ENCODE measurements at places on chromosomes 3 and 15. TPM values are rescaled to one million over a fixed set of nuclear protein-coding genes. Genes with fewer than 3 reads are reported as not detected.

Gene FOXB1
- polyA plus RNA-seq: not detected

DNA sequence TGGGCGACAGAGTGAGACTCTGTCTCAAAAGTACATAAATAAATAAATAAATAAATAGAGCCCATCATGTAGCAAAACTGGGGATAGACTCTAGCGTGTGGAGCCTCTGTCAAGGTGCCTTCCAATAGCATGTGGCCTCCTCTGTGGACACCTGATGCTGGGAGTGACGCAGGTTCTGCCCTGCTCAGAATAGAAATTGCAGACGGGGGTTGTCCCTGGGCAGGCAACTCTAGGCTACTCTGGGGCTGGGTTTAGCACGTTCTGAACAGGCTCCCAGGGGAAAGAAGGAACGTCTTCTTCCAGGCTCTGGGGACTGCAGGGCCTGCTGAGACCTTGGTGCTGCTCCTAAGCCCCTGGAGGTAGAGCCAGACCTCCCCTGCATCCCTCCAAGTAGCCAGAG, 65.3 kb downstream of the EPHB3 start:
- no peak for DNase-seq

DNA sequence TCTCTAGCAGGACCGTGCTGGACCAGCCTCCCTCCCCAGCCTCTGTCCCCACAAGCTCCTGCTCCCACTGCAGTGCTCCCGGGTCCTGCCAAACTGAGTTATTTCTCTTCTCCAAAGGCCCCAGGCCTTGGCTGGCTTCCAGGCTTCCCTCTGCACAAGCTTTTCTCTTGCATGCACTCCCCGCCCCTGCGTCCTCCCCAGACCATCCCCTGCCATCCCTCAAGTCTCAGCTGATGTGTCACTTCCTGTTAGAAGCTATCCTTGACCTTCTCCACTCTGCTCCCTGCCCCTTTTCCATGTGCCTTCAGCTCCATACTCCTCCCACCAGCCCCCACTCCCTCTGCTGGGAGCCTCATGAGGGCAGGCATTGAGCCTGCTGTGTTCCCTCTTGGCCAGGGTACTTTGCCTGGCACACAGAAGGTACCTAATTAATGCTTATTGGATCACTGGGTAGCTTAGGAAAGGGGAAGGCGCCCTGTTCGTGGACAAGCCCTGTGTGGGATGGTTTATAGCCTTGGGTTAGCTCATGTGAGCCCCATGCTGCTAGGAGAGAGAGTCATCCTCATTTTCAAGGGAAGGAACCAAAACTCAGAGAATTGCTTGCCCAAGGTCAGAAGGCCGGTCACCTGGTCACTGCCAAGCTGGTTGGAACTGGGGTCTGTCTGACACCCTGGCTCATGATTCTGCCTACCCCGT, 56.4 kb downstream of the FEM1B start:
- DNase-seq: no peak

- DNase-seq: no peak
Observed at GRCh38 chr3:109985943-109986555, 648.7 kb upstream of the DPPA4 start.

DNA sequence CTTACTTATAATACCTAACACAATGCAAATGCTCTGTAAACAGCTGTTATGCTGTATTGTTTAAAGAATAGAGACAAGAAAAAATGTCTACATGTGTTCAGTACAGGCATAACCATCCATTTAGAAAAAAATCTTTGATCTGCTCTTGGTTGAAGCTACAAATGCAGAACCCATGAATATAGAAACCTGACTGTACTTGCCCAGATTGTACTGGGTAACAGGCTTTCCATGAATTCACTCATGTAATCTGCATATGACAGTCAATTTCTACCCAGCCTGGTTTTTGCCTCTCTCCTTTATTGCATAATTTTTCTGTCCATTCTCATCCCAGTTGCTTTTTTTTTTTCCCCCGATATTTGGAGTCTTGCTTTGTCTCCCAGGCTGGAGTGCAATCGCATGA, 62.6 kb upstream of the ETV5 start:
- DNase-seq: no peak

Gene SLC24A5
- not detected for polyA plus RNA-seq

DNA sequence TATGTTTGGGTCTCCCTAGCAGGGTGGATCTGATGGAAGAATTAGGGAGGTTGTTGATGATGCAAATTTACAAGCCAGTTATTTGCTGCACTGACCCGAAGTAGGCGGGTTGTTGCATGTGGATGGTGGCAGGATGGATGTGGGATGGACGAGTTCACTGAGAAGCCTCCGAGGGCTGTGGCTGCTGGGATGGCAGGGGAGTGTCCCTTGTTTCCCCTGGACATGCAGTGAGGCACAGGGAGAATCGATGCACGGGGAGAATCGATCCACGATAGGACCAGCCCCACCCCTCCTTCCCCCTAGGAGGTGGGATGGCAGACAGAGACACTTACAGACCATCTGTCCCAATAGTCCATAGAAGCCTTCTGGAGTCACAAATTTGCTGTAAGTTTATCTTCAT, 31.0 kb upstream of the KLF13 start:
- DNase-seq: no peak

- no peak for DNase-seq
Observed at GRCh38 chr3:166451997-166452396, 614.8 kb upstream of the BCHE start.

Gene RBM5
- polyA plus RNA-seq: 66.3 TPM

Gene PIK3CB
- 20.7 TPM for polyA plus RNA-seq

- DNase-seq: no peak
Observed at GRCh38 chr15:72994534-72995177, 57.6 kb upstream of the NEO1 start.

Gene ROPN1
- polyA plus RNA-seq: not detected

Gene PDCD6IP
- 149 TPM for polyA plus RNA-seq

DNA sequence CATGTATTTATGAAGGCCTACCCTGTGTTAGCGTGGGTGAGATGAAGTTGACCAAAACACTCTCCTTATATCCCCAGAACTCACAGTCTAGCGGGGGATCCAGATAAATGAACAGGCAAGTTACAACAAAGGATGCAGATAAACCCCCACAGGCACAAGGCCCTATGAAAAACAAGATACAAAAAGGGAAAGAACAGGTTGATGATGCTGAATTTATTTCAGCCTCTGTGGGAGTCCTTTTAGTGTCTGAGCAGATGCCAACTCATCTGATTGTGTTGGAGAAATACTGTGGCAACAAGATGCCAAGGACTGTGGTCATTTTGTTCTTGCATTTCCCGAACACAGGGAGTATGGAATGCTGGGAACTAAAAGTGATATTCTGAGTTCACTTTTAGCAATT, 300.0 kb downstream of the CHST2 start:
- no peak for DNase-seq

DNA sequence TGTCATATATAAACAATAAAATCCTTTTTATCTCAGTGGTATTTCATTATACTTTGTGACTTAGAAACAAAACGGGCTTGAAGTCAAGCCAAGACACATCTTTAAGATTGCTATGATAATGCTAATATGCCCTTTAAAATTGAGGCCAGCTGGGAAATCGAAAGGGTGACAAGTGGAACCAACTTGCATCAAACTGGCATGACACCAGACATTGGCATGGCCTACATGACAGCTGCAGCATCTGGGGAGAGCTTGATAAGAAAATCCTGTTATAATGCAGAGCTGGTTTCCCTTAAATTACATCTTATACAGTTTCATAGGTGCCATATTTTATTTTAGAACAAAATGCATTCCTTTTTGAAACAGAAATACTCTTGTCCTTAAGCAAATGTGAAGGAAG, 325.2 kb downstream of the ZBBX start:
- no peak for DNase-seq

DNA sequence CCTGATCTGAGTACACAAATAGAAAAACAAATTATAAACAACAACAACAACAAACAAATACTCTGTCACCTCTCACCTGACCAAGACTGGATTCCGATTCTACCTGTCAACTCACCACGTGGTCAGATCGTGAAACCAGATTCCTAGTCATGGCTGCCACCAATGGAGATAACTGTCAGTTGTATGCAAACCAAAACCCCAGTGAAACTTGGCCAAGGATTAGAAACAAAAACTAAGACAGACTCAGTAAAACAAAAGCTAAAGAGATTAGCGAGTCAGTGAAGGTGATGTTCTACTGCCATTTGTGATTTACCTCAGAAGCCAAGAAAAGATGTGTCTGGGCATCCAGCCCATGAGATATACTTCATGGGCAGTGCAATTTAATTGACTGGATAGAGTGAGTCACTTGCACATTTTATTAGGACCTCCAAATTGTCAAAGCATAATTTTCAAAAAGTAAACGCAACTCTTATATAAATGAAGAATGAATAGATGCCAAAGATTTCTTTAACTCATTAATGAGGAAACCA, 31.1 kb downstream of the PHLDB2 start:
- DNase-seq: no peak

GRCh38 chr15:26634319-26634718, 138.5 kb downstream of the GABRB3 start:
- DNase-seq: peak; percentile 53

Gene RTP1
- polyA plus RNA-seq: not detected

DNA sequence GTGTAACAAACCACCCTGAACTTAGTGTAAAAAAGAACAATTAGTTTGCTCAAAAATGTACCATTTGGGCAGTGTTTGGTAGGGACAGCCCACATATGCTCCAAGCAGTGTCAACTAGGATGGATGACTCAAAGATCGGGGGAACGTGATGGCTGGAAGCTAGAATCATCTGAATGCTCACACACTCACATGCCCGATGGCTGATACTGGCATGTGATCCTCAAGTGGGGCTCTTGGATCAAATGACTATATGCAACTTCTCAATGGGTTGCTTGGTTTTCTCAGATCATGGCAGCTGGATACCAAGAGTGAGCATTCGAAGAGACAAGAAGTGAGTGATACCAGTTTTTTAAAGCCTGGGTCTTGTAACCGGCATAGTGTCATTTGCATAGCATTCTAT, 335.9 kb upstream of the KCNMB2 start:
- DNase-seq: no peak

Gene GRM7
- not detected for polyA plus RNA-seq

GRCh38 chr3:98778383-98778782, 15.2 kb downstream of the ST3GAL6 start:
- DNase-seq: no peak

All from A549 (cell line).